ENCODE measurements at places on chromosomes 3 and 15.

DNA sequence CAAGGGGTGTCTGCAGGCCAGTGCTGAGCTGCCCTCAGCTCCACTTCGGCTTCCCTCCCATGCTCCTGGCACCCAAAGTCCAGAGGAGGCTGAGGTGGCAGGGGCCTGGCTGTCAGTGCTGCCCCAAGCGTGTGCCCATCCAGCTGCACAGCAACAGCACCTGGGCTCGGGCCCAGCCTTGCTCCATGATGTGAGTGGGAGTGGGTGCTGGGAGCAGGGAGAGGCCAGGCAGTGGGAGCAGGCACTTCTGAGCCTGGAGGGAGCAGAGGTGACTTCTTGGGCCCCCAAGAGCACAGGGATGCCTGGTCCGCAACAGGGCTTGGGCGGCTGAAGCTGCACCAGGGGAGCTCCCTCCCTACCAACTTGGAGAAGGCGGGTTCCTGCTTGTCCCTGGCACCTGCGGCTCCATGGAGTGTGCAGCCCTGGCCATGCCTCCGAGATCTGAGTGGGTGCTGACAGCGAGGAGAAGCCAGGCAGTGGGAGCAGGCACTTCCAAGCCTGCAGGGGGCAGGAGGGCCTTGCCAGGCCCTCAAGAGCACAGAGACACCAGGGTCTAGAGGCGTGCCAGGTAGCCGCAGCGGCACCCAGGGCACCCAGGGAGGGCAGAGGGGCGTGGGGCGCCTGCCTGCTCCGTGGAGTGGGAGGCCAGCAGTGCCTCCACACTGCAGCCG, 366.7 kb upstream of the SGO1 start:
- no peak for DNase-seq

- no peak for DNase-seq
Measured at GRCh38 chr15:57647791-57648130, 56.1 kb downstream of the MYZAP start.

DNA sequence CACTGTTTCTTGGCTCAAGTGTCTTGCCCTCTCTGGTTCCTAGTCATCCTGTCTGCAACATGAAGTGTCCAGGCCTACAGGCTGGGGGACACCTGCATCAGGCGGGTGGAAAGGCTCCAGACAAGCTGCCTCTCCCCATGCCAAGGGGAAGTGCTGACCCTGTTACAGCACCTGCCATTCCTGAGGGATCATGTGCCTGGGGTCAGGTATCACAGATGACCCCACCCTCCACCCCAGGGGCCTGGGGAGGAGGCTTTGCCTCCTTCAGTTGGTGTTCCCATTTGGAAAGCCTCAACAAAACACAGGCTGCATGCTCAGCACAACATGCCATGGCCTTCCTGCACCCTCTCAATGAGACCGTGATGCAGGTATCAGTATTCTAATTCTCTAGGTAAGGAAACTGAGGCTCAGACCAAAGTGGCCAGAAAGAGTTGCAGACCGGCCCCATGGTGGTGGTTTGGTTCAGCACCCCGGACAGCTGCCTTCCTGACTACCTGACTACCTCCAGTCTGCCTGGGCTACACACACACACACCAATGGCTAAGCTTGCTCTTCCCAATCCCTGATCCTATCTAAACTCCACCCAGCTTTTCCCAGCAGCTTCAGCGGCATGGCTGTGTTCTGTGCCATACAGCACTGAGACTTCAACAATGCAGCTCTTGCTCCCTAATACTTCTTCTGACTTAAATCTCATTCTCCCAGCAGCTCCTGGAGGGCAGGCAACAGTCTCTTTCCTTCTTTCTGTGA, 69.7 kb upstream of the LINGO1 start:
- DNase-seq, result peak; percentile 12

- peak; percentile 16 for DNase-seq
Measured at GRCh38 chr3:43768381-43768973, 77.7 kb downstream of the ABHD5 start.

GRCh38 chr3:157120071-157120892, 39.7 kb downstream of the CCNL1 start:
- DNase-seq, result peak; percentile 71

GRCh38 chr3:192187485-192188051, 539.8 kb downstream of the FGF12 start:
- no peak for DNase-seq

DNA sequence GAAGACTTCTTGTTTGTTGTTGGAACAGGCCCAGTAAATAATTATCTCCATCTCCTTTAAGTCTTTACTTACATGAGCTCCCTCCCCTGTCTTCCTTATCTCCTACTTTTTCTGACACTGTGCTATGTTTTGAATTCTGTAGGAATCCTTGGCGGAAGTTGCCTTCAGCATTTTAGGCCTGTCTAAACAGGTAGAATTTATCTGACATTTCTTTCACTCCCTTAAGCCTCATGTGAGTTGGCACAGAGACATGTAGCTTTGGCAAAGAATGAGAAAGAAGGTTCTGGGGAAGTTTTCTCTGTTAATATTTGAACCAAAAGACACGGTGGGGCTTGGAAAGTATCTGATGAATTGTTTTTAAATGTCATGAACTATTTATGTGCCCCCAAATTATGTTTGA, 8.1 kb downstream of the MCTP2 start:
- no peak for DNase-seq

DNA sequence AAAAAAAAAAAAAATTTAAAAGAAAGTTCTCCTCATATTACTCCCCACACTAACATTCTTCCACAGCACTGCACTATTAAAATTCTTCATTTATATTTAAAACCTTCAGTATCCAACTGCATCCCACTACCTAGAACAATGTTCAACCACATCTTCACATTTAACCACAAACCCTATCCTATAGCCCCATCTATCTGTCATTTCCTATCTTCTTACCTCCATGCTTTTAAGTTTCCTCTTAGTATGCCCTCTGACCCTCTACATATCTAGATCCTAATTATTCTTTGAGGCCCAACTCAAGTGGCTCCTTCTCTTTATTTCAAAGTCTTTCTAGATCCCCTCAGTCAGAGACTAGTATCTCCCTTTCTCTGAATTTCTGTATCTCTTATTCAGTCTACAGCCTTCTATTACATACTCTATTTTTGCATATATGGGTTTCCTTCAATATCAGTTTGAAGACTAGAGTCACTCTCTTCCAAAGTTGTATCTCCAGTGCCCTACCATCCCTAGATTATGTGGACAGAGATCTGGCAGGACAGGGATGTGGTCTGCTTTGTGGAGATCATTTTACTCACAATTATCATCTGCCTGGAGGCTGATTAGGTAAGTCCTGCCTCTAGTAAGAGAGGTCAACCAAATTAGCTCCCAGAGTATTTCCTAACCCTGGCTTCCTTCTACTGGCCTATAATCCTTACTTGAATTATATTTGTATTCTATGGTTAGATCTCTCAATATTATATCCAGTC, 1.4 kb downstream of the CIAO2A start:
- DNase-seq, result no peak

DNA sequence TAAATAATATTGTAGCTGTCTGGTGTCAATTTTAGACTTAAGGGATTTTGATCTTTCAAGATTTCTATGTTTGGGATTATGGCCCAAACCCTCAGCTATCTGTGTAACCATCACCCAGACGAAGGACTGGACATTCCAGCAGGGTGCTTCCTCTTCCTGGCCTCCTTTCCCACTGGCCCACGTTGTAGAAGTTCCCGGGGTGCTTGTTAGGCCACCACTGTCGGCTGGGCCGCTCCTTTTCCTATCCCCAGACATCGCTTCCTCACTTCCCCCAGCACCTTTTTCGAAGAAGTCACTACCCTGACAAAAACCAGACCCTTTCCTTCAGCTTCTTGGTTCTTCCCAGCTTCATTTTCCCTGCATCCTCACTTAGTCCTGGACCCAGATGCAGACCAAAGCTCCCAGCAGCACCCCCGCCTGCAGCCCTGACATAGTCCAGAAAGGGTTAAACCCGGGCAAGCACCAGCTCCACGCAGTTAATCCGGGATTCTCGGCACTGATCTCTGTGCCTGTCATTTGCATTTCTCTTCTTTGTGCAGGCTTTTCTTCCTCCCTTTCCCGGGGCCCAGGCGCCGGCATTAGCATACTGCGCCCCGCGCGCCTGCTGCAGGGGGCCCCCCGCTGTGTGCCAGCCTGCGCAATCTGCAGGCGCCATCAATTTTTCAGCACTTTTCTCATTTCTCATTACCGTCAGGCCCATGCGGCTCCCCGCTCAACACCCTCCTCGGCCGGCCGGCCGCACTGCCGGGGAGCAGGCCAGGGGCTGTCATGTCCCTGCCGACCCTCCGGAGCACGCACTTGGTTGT, 90.6 kb downstream of the ZNF621 start:
- DNase-seq, result no peak

GRCh38 chr15:38266247-38266986, 13.8 kb downstream of the SPRED1 start:
- no peak for DNase-seq

DNA sequence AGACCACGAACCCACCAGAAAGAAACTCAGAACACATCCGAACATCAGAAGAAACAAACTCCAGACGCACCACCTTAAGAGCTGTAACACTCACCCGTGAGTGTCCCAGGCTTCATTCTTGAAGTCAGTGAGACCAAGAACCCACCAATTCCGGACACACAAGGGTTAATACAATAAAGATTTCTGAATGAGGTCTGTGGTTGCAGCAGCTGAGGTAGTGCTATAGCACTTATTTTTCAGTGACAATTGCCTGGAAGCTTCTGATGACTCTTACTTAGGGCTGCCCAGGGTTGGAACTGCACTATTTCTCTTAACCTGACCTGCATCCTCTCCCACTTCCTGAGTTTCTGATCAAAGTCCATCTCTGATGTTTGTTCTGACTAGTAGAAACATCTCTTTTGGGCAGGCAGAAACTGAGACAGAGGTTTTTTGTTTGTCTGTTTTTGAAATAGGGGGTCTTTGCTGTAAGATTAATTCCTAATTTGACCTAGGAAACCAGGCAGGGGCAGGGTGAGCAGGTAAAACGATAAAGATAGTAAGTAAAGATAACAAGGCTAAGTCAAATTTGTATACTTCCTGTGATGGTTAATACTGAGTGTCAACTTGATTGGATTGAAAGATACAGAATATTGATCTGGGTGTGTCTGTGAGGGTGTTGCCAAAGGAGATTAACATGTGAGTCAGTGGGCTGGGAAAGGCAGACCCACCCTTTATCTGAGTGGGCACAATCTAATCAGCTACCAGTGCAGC, 169.1 kb downstream of the GAP43 start:
- DNase-seq, result no peak

- no peak for DNase-seq
Measured at GRCh38 chr3:129463716-129464115, 23.7 kb downstream of the IFT122 start.

- DNase-seq, result no peak
Measured at GRCh38 chr3:52020796-52021195, 25.1 kb upstream of the RPL29 start.

- no peak for DNase-seq
Measured at GRCh38 chr3:23455084-23455483, 252.0 kb downstream of the UBE2E2 start.

DNA sequence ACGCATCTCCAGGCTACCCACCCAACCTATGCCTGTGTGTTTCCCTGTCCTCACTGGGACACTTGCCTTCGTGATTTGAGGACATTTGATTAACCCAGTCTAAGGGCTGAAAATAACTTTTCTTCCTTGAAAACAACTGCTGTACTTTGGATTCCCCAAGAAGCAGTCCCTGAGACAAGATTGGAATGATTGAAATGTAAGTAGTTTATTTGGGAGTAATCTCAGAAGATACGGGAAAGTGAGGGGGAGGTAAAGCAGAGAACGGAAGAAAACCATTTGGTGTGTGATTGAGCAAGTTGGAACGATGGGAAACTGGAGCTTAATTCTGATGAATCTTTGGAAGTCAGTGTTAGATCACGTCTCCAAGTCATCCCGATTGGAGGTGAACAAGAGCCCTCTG, 143.8 kb upstream of the LMCD1 start:
- DNase-seq, result no peak

GRCh38 chr3:112811131-112811884, 35.4 kb downstream of the CD200R1L start:
- DNase-seq, result no peak

Data from transverse colon (tissue), 4 donors.